ENCODE measurements at places on chromosomes 13 and 19.

GRCh38 chr13:108273429-108274118 lies 4.1 kb downstream of the TNFSF13B start:
- no peak for DNase-seq

GRCh38 chr19:18967358-18968146 lies 26.5 kb upstream of the HOMER3 start:
- no peak for DNase-seq

DNA sequence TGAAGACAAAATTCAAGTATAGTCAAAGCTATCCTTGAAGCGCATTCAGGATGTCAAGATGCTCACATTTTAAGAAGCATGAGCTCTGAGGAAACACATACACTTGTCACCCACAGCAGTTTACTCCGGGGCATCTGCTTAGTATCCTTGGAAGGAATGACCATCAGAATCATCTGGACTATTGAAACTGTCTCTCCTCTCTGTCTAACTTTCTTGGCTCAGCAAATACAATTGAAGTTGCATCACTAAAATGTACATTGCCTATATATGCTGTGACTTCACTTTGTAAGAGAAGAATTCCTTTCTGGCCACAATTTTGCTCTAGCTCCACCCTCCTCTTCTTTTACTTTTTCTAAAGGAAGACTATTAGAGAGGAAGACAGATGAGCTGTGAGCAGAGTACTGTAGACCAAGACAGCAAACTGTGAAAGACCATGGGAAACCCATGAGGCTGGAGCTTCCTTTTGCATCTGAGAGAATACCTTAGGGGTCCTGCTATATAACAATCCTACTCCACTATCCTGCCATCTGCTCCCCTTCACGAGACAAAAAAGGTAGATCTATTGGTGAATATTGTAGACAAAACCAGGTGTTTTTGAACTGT lies 906.3 kb downstream of the PCDH9 start:
- DNase-seq: no peak

DNA sequence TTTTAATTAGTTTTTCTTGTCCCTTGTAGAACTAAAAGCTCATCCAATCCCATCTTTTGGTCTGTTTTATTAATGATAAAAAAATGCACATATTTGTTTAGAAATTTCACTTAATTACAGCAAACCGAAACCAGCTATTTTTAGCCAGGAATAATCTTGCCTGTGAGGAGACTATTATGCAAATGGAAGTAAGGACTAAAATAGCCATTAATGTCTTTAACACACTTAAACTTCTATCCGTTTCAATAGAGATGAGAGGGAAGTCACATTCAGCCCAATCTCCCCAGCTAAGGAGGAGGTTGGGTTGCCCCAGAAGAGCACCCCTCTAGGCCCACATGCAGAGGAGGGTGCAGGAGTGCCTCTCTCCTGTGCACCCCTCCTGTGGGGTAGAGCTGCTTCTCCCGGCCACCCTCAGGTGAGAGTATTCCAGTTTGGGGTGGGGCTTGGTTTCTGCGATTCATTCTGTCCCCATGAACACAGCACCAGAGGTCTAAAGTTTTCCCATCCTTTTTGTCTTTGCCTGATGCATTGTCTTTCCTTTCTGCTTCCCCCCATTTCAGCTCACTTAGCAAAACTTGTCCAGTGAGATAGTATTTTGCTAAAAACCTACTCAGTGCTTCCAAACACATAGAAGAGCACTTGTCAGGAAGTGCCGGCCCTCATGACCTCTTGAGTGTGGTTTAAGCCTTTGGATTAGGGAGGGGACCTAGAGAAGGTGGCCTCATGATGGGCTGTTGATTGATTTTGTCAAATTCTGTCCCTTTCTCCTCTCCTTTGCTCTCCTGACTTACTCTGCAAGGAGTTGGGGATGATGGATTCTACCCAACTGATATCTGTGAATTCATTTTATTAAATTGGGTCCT lies 28.2 kb downstream of the FGF9 start:
- no peak for DNase-seq

DNA sequence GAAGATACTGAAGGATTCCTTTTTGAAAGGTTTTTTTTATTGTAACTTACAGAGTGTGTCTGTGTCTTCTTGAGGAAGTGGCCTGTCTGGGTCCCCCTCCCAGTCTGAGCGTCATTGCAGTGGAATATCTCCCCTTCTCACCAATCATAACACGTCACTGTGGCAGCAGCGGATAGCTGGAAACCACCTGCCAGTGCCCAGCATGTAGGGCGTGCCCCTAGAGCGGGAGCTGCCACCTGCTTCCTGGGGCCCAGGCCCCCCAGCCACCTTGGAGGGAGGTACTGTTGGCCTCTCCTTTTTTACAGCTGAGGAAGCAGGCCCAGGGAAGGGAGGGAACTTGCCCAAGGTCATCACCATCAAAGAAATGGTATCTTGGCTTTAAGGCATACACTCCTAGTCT lies 4.6 kb upstream of the DNM2 start:
- no peak for DNase-seq

GRCh38 chr13:32594157-32594738 lies 8.0 kb downstream of the PDS5B start:
- DNase-seq: no peak

DNA sequence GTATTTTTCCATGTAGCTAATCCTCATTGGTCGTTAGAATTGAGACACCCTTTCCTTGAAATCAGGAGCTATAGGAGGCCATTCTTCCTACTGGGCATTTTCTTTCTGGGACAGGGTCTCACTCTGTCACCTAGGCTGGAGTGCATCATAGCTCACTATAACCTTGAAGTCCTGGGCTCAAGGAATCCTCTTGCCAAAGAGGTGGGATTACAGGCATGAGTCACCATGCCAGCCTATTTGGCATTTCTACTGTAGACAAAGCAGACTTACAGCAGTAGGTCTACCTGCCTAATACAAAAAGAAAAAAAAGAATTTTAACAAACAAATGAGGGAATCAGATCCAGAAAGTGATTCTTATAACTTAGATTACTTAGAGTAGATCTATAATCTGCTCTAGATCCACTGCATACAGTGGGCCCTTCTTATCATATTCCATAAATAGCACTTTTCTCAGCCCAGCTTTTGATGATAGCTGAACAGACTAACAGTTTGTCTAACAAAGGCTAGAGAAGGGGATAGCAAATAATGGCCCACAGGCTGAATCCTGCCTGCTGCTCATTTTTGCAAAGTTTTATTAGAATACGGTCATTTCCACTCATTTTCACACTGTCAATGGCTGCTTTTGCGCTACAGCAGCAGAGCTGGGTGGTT lies 36.7 kb upstream of the USPL1 start:
- DNase-seq: no peak

- DNase-seq: no peak
Observed at GRCh38 chr19:18847549-18848463, 16.0 kb downstream of the UPF1 start.

DNA sequence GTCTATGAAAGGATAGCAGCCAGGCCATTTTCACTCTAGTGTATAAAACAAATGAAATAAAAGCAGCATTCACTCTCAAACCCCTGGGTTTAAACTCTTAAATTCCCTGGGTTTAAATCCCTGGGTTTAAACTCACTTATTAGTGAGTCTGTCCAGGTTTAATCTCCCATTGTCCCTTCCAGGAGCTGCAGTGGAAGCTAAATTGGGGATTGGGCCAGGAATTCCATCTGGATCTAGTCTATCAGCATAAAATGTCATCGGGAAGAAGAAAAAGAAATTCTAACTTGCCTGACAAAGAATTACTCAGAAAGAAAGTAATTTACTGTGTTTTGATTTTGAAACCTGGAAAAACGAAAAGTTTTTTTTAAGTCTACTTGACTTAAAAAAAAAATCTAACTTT lies 54.8 kb downstream of the FRY start:
- DNase-seq: no peak

- DNase-seq: no peak
Observed at GRCh38 chr13:111206148-111206547, 91.0 kb downstream of the ARHGEF7 start.

- no peak for DNase-seq
Observed at GRCh38 chr13:112828082-112828699, 138.4 kb downstream of the ATP11A start.

GRCh38 chr19:57047743-57048142 lies 72.0 kb upstream of the USP29 start:
- no peak for DNase-seq

DNA sequence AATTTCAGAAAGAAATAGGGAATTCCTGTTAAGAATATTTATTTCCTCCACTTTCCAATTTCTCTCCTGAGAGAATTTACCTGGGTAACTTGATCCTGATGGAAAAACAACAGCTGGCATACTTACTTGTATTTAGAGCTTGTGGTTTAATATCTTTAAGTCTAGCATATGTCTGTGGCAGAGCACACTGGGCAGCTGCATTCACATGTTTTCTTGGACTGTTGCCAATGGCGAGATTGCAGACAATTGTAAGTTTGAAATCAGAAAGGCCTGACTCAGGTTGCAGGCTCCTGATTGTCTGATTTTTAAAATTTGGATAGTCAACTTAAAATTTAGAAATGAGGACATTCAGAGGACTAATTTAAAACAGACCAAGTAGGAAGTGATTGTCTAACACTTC lies 66.9 kb downstream of the NHLRC3 start:
- DNase-seq: no peak

- DNase-seq: peak; percentile 83
Observed at GRCh38 chr13:97386801-97387484, 47.0 kb upstream of the RAP2A start.

DNA sequence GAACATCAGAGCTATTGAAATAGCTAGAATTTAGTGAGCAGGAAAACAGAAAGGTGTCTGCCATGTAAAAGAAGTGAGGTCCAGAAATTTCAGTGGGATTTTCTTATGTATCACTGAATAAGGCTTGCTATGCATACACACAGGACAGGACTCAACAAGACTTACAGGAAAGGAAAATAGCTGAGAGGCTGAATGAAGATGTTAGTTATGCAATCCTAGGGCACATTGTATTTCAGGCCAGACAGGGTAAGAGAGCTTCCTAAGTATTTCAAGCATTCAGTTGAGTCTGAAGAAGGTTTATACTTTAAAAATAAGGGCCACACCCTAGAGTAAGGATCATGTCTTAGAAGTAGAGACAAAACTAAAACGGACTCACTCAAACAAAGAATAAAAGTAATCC lies 419.9 kb upstream of the PRR20A start:
- no peak for DNase-seq

DNA sequence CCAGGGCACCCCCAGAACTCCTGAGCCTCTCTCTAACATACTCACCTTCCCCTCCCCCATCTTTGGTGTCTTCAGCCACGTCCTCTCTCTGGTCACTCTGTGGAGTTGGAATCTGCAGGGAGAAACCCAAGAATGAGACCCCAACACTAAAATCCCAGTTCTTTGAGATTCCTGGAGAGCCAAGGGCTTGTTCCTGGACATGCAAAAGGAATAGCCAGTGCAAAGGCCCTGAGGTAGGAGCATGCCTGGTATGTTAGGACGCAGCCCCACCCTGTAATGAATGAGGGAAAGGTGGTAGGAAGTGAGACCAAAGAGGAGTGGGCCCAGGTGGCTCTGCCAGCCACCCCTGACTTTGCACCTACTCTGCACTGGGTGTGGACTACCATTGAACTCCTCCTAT lies 2.4 kb upstream of the LPAR2 start:
- no peak for DNase-seq

- DNase-seq: no peak
Observed at GRCh38 chr13:110233951-110234280, 73.0 kb downstream of the COL4A1 start.

DNA sequence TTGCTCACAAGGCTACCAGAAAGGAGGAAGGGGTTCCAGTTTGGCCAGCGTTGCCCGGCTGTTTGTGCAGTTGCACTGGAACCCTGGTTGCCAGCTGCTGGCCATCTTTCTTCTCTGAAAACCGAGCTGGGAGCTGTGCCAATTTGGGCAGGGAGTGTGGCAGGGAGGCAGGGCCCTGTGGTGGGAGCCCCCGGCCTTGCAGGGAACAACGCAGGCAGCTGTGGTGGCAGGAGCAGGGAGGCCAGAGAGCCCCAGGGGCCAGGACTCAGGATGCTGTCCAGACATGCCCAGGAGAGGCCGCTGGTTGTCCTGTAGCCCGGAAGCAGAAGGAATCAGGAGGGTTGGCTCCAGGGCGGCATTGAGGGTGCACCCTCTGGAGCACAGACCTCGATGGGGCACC lies 4.8 kb downstream of the KMT5C start:
- no peak for DNase-seq

- DNase-seq: no peak
Observed at GRCh38 chr19:29001597-29002245, 211.2 kb downstream of the UQCRFS1 start.

GRCh38 chr13:43666403-43666802 lies 120.4 kb downstream of the ENOX1 start:
- no peak for DNase-seq

DNA sequence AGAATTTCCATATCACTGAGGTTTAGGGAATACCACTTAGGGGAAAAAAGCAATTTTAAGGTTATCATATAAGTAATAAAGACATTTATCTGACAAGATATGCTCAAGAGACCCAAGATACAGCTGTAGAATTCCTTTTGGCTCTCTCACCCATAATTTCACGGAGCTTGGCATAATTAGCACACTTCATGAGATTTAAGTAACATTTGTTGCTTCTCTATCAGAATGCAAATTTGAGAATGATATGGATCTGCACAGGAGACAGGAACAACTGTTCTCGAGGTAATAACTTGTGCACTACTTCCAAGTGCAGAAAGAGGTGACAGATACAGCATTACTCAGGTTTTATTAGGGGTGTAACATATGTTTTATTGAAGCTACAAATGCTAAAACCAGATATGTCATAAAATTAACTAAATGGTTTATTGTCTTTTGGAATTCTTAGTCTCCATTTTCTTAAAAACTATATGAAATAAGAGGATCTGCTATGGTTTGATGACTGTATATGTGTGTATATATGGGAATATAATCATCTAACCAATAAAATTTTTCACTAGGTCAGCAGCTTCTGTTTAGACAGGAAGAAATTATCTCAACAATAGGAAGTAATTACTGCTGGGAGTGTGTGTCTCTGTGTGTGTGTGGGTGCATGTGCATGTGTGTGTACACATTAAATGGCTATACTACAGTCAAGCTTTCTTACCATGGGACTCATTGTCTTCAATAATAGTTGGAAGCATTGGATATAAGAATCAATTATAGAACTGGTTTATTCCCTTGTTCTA lies 401.3 kb downstream of the PCDH17 start:
- DNase-seq: no peak

GRCh38 chr19:46497773-46498172 lies 2.1 kb upstream of the PNMA8B start:
- no peak for DNase-seq

DNA sequence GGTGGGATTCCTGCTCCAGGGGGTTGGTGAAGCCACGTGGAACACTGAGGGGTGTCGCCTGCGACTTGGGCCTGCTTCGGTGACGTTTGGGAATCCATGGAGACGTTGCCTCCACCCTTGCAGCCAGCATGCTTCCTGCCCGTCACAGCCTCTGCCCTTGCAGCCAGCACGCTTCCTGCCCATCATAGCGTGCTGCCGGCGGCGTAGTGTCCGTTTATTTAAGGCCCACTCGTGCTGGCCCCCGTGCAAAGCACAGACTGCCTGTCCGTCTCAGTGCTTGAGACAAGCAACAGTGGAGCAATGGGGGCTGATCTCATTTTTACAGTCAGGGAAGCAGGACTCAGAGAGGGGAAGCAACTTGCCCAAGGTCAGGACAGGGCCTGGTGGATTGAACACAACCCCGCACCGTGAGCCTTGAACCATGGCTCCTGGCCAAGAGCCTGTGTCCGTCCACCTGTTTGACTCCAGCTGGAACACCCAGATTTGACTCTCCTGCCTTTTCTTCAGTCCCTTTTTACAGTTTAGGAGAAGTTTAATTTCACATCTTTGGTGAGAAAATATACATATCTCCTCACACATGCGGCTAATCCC lies 149.6 kb downstream of the TEX29 start:
- DNase-seq: no peak

GRCh38 chr13:36986462-36987240 lies 12.5 kb downstream of the ALG5 start:
- no peak for DNase-seq

Data from activated CD8-positive, alpha-beta memory T cell treated with anti-CD3 and anti-CD28 coated beads, Interleukin-2, amount 10 ng/mL, durations not matched to agents 7 days and 5 days (primary cell).